Breast epithelium (tissue), 4 donors: ENCODE measurements at places on chromosomes 1 and 21. TPM values are rescaled to one million over a fixed set of nuclear protein-coding genes. Genes with fewer than 3 reads are reported as not detected.

- H3K36me3 ChIP-seq: no peaks in the 10 kb centered on the region
- no peaks in the 10 kb centered on the region for H3K27me3 ChIP-seq
- no peak overlapping the region for H3K4me3 ChIP-seq
- DNase-seq: no peak
- H3K4me1 ChIP-seq: no peaks in the 10 kb centered on the region
Observed at GRCh38 chr1:66557157-66557556, 23.2 kb downstream of the SGIP1 start.

- H3K36me3 ChIP-seq: no peaks in the 10 kb centered on the region
- no peaks in the 10 kb centered on the region for H3K27me3 ChIP-seq
- no peak overlapping the region for H3K4me3 ChIP-seq
Observed at GRCh38 chr1:27630859-27631491, 4.0 kb downstream of the FGR start.

- no peaks in the 10 kb centered on the region for H3K36me3 ChIP-seq
- H3K4me3 ChIP-seq: no peak overlapping the region
- no peak for DNase-seq
- H3K4me1 ChIP-seq: no peaks in the 10 kb centered on the region
Observed at GRCh38 chr1:17452686-17453085, 13.2 kb upstream of the RCC2 start.

The SH2D2A gene
- total RNA-seq: 5.4 TPM

- no peaks in the 10 kb centered on the region for H3K36me3 ChIP-seq
- H3K27ac ChIP-seq: peak overlapping the region; percentile 94
- H3K27me3 ChIP-seq: no peaks in the 10 kb centered on the region
- no peak for DNase-seq
- peaks cover 19% of the 10 kb centered on the region for H3K4me1 ChIP-seq
Observed at GRCh38 chr1:25568834-25569596, 25.6 kb downstream of the LDLRAP1 start.

The AVPR1B gene
- not detected for total RNA-seq

DNA sequence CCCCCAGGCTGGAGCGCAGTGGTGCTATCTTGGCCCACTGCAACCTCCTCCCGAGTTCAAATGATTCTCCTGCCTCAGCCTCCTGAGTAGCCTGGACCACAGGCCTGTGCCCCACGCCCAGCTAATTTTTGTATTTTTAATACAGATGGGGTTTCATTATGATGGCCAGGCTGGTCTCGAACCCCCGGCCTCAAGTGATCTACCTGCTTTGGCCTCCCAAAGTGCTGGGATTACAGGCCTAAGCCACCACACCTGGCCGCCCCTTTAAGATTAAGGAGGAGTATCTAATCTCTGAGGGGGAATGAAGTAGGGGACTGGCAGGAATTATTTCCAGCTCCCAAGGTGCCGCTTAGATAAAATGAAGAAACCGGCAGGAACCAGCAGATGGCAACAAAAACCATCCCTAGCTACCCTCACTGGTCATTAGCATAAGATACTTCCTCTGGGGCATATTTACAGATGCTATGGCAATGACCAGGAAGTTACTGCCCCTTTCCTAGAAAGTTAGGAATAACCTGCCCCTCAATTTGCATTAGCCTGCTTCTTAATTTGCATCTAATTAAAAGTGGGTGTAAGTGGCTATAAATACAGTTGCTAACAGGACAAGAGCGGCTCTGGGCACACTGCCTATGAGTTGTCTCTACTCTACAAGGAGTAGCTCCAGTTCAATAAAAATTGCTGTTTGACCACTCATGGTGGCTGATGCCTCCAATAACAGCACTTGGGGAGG lies 7.1 kb upstream of the NSUN4 start:
- H3K4me3 ChIP-seq: no peak overlapping the region
- no peaks in the 10 kb centered on the region for H3K27me3 ChIP-seq
- no peak overlapping the region for H3K27ac ChIP-seq
- no peak for DNase-seq

DNA sequence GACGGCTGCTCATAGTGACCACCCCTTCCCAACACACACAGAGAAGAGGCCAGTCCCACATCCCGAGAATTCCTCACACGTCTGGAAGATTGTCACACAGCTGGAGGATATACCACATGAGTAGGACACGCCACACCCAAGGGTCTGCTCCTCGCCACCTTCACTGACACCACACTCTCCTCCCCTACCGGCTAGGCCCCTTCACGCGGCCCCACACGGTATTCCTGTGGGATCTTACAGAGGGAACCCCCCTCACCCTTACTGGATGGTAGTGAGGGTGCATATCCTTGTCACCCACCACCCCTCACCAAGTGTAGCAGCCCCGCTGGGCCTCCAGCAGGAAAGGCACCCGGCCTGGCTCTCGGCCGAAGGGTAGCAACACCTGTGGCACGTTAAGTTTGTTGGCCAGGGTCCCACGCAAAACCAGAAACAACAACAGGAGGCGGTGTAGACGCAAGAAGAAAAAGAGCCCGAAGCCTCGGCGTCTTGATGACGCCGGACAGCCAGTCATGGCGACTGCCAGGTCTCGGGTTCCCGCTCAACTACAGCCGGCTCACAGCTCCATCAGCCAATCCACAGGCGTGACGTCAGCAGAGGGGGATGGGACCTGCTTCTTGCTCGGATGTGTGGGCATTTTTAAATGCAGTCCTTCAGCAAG lies at the start of gene NUP210L:
NUP210L (minus strand) TSS at position 540 of the 658 bp plus-strand sequence.
- H3K27me3 ChIP-seq: no peaks in the 10 kb centered on the region
- no peak within 1 kb of the TSS for H3K4me3 ChIP-seq
- no peak for DNase-seq
- no peaks in the 10 kb centered on the region for H3K36me3 ChIP-seq
- no peaks in the 10 kb centered on the region for H3K4me1 ChIP-seq

DNA sequence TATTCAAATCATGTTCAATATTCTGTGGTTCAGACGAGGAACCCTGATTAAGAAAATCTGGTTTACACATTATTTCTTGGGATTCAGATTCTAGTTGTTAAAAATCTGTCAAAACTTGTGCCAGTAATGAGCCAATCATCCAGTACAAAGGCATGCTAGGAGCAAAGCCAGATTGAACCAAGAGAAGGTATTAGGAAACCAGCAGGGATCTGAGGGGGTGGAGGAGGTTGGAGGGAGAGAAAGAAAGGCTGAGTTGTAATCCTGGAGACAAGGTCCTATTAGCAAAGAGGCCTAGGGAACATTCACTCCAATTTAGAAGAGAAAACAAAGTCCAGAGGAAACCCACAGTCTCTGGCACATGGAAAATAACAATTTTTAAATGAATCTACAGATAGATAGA lies 352.9 kb downstream of the LTN1 start:
- peak overlapping the region; percentile 58 for H3K27ac ChIP-seq
- no peaks in the 10 kb centered on the region for H3K27me3 ChIP-seq
- no peaks in the 10 kb centered on the region for H3K36me3 ChIP-seq
- DNase-seq: no peak

DNA sequence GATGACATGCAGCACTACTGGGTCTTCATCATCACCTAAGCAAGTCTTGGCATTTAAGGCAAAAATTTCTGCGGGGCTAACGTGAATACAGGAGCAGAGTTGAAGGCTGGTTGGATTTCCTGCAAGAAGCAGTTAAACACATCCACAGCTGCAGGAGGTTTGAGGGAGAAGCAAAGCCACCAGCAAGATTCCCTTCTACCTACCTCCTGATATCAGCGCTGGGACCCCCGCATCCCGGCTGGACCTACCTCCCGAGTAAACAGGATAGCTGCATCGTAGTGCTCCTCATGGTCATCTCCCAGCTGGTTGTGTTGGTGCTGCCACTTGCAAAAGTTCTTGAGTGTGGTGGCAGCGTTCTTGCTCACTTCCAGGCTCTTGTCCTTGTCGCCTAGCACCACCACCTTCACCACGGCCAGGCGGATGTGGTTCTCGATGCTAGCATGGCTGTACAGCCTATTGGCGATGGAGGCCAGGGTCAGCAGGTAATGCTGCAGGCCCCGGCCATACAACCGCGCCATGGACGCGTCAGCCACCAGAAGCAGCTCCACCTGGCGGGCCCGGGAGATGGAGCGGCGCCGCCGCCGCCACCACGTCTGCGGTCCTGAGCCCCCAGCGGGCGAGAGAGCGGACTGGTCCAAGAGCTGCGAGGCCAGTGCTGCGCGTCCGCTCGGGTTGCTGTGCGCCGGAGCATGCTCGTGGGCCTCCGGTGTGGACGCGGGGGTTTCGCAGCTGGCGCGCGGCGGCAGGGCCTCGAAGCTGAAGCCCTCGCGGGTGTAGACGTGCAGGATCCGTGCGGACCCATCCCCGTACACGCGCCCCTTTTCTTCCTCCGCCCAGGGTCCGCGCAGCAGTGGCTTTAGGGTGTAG lies 1.6 kb downstream of the ADAMTS5 start:
- H3K36me3 ChIP-seq: no peaks in the 10 kb centered on the region
- peak; percentile 51 for DNase-seq
- H3K27me3 ChIP-seq: no peaks in the 10 kb centered on the region

The TSPEAR gene
- total RNA-seq: not detected

The SLC9C2 gene
- total RNA-seq: not detected

The C1orf116 gene
- 5.6 TPM for total RNA-seq

- H3K4me1 ChIP-seq: peaks cover 9% of the 10 kb centered on the region
- peak overlapping the region; percentile 22 for H3K4me3 ChIP-seq
- H3K36me3 ChIP-seq: no peaks in the 10 kb centered on the region
- H3K27ac ChIP-seq: peak overlapping the region; percentile 84
- H3K27me3 ChIP-seq: no peaks in the 10 kb centered on the region
Observed at GRCh38 chr1:155648207-155649147, 38.5 kb downstream of the MSTO1 start.

The ELAPOR1 gene
- total RNA-seq: 202 TPM

- no peak for DNase-seq
- H3K4me3 ChIP-seq: no peak overlapping the region
- no peaks in the 10 kb centered on the region for H3K4me1 ChIP-seq
- H3K36me3 ChIP-seq: no peaks in the 10 kb centered on the region
Observed at GRCh38 chr21:40186045-40186444, 318.8 kb downstream of the PCP4 start.

DNA sequence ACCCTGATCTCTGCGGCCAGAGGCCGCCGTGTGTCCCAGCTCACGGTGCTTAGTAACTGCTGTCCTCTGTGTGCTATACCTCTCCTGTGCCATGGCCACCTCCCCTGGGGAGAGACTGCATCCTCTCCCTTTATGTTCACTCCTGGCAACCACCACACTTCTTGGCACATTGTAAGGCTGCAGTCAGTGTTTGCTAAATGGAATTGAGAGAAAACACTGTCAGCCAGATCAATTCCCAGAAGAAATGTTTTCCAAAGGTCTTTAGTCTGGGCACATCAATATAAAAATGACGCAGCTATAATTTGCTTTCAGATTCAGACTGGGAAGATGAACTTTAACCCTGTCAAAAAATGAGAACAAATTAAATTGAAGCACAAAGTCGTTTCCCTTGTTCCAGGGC lies 96.8 kb downstream of the BEND5 start:
- no peak overlapping the region for H3K27ac ChIP-seq
- H3K4me3 ChIP-seq: no peak overlapping the region
- H3K36me3 ChIP-seq: no peaks in the 10 kb centered on the region
- no peaks in the 10 kb centered on the region for H3K27me3 ChIP-seq
- H3K4me1 ChIP-seq: no peaks in the 10 kb centered on the region

The LEFTY2 gene
- total RNA-seq: 0.96 TPM

DNA sequence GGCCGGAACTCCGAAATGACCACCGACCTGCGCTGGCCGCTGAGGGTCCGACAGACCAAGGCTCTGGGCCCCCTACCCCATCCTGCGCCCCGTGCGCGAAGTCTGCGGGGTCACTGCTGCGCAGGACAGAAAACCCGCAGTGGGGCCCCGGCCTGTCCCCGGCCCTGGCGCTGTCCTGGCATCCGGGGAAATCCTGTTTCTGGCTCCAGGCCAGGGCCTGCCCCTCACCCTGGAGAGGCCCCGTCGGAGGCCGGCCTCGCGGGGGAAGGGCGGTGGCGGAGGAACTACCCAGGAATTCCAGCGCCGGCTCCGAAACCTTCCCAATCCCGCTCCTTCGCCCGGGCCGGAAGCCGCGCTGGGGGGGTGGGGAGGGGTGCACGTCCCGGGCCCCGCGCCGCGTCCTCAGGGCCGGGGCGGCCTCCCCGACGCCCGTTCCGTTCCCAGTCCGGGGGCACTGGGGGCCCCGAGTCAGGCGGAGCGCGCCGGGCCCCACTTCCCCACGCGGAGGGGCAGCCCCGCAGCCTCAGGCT lies 77.0 kb downstream of the MORN1 start:
- no peaks in the 10 kb centered on the region for H3K27me3 ChIP-seq
- peak overlapping the region; percentile 95 for H3K27ac ChIP-seq
- peak overlapping the region; percentile 93 for H3K4me3 ChIP-seq

GRCh38 chr1:3465935-3466321 lies 11.5 kb downstream of the ARHGEF16 start:
- no peaks in the 10 kb centered on the region for H3K4me1 ChIP-seq
- H3K4me3 ChIP-seq: no peak overlapping the region
- no peaks in the 10 kb centered on the region for H3K27me3 ChIP-seq

The BLACAT1 gene
- total RNA-seq: 0.66 TPM

The SFN gene
- 12.1 TPM for total RNA-seq

DNA sequence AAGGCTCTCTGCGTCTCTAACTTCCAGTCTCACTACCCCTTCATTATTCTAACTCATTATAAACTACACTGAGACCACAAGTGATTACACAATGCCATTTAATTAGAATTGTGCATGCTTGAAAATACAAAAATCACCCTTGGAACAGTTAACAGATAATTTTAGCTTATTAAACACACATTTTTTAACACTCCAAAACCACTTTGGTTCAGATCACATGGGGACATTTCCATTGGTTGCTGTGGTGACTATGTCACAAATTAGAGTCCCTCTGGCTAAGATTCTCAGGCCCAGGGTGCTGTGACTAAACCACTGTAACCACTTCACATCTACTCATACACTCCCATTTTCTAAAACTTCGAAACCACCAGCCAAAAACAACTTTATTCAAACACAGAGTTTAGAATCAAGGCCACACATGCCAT lies 43.0 kb downstream of the JAK1 start:
- H3K4me3 ChIP-seq: no peak overlapping the region
- peaks cover 13% of the 10 kb centered on the region for H3K4me1 ChIP-seq
- H3K27me3 ChIP-seq: no peaks in the 10 kb centered on the region
- H3K36me3 ChIP-seq: no peaks in the 10 kb centered on the region
- no peak overlapping the region for H3K27ac ChIP-seq
- no peak for DNase-seq

DNA sequence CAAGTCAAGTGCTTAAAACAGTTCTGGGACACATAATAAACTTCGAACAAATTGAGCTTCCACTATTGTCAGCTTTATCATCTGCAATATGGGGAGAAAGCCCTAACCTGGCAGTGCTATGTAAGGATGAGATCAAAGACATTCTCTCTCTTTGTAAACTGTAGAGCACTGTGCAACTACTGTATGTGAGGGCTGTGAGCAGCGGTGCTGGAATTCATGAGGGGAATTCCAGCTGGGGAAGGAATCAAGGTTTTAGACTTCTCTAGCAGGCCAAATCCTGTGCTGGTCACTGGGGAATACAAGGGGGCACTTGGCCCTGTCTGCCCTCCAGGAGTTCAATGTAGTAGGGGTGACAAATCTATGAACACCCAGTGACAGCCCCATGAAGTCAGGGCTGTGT lies 9.3 kb downstream of the FAM151A start:
- no peak overlapping the region for H3K4me3 ChIP-seq
- no peaks in the 10 kb centered on the region for H3K36me3 ChIP-seq
- H3K27ac ChIP-seq: no peak overlapping the region
- H3K27me3 ChIP-seq: no peaks in the 10 kb centered on the region
- H3K4me1 ChIP-seq: no peaks in the 10 kb centered on the region

The LIPI gene
- not detected for total RNA-seq
